ENCODE measurements at places on chromosomes 2 and 18.
A peak's percentile ranks its signal among the peaks of the same experiment; 100 is the strongest.

GRCh38 chr2:134029418-134029817, 224.5 kb upstream of the MGAT5 start:
- DNase-seq: no peak

DNA sequence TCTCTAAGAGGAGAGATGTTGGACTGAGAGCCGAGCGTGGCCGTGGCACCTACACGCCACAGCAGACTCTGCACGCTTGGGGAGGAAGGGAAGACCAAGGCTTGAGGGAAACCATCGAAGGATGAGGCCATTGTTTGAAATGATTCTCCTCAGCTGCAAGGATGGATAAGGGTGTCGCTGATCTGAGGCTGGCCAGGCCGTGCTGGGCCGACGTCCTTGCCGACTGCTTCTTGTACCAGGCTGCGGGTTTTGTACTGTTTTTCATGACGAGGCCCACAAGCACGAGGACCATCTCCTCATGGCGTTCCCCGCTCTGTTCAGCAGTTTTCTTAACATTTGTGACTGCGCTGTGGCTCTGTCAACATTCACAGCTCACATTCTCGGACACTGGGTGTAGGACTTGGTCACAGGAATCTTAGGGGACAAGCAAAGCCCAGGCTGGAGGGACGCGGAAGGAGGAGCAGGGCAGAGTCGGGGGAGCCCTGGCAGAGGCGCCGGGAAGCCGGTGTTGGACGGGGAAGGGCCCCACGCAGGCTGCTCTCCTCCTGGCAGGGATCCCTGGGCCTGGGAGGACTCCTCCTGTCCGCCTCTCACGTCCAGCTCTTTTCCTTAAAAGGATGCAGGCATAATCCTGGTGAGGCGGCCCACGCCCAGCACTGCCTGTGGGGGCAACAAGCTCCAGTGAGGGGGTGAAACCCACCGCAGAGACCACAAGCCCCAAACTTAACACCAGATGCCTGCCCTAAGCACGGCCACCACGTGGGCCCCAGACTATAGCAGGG, 259.0 kb upstream of the SALL3 start:
- no peak for DNase-seq

- no peak for DNase-seq
Observed at GRCh38 chr2:11227595-11227994, 72.3 kb downstream of the SLC66A3 start.

GRCh38 chr18:48326901-48327675, 82.1 kb downstream of the ZBTB7C start:
- DNase-seq: peak; percentile 38

- no peak for DNase-seq
Observed at GRCh38 chr18:63098018-63098981, 221.3 kb downstream of the BCL2 start.

GRCh38 chr2:219947575-219947974, 320.1 kb downstream of the SLC4A3 start:
- no peak for DNase-seq

DNA sequence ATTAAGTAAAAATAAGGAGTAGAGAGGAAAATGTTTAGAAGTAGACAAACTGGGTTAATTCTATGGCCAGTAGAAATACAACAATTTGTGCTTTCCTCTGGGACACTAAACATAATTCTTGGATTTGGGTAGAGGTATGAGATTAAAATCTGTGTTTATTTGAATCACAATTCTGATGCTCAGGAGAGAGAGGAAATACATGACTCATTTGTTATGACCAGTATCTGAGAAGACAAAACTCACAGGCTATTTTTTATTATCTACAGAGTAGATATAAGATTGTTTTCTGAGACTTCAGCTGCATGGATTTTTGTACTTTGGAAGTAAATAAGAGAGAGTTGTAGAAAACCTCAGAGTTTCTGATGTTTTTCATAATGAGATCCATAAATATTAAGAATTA, 315.7 kb upstream of the CWC22 start:
- DNase-seq: peak; percentile 3

- no peak for DNase-seq
Observed at GRCh38 chr2:216539791-216540241, 41.2 kb downstream of the RPL37A start.

DNA sequence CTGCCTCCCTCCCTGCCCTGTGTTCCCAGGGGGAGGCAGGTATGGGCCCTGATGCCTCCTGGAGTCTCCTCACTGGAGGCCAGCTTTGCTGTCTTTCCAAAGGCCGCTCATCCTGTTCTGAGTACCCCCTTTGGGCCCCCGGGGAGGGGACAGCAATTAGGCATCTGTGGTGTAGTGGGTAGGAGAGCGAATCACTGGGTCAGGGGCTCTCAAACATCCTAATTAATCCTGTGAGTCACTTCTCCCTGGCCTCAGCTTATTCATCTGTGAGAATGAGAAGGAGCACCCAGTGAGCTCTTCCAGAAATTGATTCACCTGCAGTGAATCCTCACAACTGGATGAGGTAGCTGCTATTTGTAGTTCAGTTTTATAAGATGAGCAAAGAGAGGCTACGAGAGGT, 16.4 kb downstream of the TET3 start:
- DNase-seq: no peak

DNA sequence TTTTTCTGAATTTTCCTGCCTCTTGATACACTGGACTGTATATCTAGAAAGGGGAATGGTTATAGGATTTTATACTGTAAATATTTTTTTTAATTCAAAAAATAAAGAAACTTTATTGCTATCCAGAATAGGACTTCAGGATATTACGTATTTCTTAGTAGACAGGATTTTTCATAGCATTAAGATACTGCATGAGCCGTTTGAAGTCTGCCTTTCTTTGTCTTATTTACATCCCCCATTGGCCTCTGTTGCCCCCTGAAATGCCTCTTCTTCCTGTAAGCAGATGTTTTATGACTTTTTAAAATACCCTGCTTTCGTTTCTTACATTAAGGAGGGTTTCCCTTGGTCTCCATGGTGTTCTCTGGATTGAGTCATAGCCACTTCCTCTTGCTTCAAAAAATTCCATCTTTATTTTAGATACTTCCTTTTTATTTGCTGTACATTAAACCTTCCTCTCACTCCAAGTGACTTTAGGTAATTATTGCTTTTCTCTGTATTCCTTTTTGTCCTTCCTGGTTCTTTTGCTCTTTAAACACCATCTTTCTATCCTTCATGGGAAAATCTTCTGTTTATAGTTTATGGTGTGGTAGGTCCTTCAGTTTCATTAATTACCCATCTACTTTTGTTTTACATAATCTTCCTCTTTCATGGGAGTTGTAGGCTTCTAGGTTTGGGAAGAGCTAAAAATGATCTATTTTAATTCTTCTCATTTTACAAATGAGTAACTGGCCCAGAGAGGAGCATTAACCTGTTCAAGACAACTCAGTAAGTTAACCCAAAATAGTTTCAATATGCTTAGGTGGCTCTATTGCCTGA, 72.6 kb downstream of the ZNF532 start:
- peak; percentile 31 for DNase-seq

GRCh38 chr2:13260402-13260801, 543.7 kb downstream of the TRIB2 start:
- no peak for DNase-seq

- no peak for DNase-seq
Observed at GRCh38 chr2:216345846-216346245, 26.4 kb downstream of the MARCHF4 start.
